ENCODE measurements at places on chromosomes 3 and 15.

DNA sequence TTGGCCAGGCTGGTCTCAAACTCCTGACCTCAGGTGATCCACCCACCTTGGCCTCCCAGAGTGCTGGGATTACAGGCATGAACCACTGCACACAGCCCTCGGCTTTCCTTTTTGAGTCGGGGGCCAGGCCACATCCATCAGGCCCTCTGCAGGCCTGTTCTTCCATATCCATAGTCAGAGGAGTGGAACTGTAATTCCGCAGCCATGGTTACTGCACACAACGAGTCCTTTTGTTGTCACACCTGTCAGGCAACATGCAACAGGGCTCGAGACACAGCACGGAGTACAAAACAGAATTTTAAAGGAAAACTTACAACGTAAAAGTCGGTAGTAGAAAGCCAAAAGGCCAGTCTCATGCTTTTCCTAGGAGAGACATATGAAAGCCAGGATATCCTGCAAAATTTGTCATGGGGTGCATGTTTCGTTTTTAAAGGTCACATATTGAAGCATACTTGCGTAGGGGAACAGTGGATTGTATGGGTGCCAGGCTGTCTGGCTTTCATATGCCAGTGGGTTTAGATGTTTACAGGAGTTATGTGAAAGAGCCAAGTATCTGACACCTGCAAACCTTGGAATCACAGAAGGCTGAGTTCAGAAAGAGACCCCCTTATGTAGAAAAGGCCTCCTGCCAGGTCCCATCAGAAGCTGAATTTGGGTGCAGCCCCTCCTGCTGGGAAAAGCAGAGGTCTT is 63.2 kb upstream of the LPP start:
- no peak for DNase-seq

DNA sequence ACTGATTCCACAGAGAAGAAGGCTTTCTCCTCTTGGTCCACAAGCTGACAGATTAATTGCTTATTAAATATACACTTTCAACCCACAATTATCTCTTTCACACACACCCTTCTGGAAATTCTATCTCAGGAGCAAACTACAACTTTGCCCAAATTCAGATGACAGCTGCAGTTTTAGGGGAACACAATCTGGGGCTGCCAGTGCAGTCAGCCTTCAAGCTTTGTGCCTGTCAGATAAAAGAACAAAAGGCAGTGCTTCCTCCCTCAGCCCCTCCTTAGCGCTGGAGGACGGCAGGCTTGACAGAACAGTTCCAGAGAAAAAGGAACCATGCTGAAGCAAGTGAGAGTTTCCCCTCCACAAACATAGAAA is 99.6 kb downstream of the TMCC1 start:
- no peak for DNase-seq

- no peak for DNase-seq
Observed at GRCh38 chr3:186966406-186966805, 36.1 kb downstream of the ST6GAL1 start.

DNA sequence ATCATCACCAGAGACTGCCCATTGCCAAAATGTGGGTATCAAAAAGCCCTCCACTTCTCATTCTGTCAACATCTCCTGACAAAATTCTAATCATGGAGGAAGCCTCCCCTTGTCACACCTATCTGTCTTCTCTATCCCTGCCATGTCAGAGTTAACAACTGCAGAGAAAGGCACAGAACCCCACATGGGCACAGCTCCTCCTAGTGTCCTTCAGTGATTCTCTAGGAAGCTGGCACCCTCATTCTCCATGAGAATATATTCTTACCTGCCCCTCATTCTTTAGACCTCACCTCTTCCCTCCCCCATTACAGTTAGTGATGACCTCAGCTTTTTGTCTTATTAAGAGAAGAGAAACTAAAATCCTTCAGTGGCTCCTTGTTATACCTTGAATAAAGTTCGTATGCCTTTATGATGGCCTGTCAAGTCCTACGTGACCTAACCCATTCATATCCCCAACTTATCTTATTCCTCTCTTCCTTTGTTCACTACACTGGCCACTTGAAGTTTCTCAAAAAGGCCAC is 44.6 kb downstream of the NME9 start:
- no peak for DNase-seq

DNA sequence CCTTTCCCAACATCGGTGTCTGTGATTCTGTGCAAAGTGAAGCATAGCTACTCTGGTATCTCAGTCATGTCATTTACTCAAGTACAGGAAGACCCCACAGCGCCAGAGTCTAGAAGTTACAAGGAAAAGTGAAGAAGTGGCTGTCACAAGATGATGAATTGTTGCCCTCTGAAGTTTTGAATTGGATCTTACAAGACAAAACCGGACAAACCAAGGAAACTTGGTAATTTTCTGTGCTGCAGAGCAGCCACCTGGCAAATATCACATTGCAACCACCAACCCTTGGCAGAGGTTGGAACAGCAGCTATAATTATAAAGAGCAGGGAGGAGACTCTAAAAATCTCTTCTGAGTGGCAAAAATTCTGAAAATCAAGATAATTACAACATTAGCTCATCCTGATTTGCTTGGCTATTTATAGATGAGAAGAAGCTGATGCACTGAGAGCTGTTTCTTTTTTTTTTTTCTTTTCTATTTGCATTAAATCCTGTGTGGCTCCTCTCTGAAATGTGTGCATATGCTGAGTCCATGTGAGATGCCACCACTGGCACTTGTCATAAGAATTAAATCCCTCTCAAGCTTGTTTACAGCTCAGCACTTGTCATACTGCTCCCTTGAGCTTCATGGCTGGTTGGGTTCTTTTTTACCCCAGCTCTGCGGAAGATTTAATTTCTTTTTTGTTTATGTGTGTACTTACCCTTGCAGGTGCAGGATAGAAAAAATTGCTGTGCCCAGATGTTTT is 68.0 kb upstream of the MNS1 start:
- peak; percentile 59 for DNase-seq

DNA sequence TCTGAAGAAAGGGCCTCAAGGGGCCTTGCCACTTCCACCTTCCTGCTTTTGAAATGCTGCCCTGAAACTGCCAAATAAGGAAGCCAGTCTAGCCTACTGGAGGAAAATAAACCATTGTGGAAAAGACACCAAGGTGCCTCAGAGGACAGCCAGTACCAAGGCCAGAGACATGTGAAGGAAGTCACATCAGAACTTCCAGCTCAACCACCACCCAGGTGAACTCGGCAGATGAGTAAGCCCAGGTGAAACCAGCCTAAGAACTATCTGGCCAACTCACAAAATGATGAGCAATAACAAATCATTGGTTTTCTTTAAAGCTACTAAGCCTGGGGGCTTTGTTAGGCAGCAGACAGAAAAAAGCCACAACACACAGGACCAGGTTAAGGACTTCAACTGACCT is 103.0 kb downstream of the MAGI1 start:
- DNase-seq: no peak

DNA sequence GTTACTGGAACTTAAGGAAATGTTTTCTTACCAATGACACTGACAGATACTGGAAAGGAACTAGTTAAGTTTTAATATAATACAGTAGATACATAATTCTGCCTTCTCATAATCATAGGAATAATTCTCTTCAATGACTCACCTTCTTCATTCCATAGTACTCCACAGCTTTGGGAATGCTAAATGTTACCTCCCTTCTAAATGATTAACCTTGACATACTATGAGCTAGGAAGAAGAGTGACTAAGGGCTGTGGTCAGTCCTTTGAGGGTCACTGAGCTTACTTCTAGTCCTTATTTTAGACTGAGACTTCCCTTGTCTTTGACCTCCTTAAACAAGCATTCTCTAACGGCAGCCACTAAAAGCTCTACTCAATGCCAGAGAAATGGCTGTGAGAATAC is 69.6 kb upstream of the PPIB start:
- DNase-seq: no peak

DNA sequence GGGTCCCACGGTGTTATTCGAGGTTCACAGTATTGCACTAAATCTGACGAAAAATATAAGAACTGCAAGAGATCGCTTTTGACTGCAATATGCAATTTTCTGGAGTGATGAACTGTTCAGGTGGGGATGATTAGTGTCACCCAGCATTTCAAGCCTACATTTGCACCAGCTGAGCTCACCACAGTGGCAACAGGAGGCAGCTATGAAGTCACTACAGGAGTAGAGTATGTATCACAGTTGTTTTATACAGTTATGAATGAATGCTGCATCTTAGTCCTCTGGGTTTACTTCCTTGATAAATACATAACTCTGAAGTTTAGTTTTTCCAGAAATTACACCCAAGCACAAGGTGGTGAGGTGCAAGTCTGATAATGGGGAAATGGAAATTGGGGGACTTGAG is 69.6 kb downstream of the CHSY1 start:
- no peak for DNase-seq

DNA sequence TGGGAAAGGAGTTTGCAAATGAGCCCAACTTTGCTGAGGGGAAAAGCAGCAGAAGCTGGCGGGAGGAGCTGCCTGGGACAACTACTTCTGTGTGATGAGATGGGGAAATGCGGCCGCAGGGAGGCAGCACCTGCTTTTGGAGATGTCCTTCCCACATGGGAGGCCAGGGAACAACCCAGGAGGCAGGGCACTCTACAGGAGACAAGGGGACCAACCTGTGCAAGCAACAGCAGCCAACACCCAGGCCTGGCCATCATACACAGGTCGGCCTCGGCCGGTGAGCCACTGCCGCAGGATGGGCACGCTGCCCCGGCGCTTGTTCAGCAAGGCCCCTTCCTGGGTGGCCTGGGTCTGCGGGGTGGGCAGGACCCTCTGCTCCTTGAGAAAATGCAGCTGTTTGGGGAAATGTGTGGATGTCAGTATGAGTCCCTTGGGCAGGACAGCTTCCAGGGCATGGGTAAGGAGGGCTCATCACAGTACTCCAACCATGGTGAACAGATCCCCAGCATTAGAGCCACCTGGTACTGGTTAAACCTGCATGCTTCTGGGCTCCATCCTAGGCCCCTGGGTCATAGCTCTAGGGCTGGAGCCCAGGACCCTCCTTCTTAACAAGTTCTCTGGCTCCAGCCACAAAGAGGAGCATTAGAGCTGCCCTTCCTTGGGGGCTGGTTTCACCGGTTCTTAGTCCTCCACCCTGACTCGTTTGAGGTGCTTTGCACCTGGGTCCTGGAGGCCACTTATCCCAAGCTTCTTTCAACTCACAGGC is 11.6 kb downstream of the EPB42 start:
- DNase-seq: no peak

GRCh38 chr15:82139823-82140268 is 94.0 kb upstream of the MEX3B start:
- no peak for DNase-seq

- no peak for DNase-seq
Observed at GRCh38 chr15:72685925-72686794, at the start of the genes BBS4 and HIGD2B. Gene BBS4, plus strand, starts transcription at chr15:72686207. Its CDS starts 21 bp downstream, at chr15:72686228. Gene HIGD2B, minus strand, starts transcription at chr15:72686182. Its CDS starts 9,808 bp downstream, at chr15:72676374.

Measured in NCI-H187 (cell line).